ENCODE measurements at places on chromosomes 16 and 17.

GRCh38 chr17:14351493-14351892 is 50.6 kb downstream of the HS3ST3B1 start:
- DNase-seq = no peak

DNA sequence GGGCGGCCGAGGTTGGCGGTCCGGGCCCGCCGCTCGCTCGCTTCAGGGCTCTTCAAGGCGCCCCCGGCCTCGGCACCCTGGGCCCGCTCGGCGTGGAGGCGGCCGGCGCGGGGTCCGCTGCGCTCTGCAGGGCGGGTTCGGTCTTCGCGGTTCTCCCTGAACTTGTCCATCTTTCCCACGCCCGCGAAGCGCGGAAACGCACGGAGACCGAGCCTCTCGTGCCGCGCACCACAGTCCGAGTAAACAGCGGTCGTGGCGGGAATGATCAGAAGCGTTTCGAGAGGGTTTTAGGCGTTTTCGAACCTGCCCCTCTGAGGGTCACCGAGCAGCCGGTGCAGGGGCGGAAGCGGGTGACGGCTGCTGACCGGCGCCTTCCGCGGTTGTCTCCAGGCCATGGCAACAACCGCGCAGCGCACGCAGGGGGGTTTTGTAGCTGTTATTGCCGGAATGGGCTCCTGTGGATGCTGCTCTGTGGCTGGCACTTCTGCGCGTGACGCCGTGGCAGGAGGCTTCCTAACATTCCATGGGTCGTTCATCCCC is 414 bp downstream of the NARF start:
- peak; percentile 14 for DNase-seq

GRCh38 chr17:77036841-77037381 is 103.9 kb upstream of the SEC14L1 start:
- DNase-seq = no peak

GRCh38 chr16:70520612-70521297 is 2.6 kb downstream of the COG4 start:
- DNase-seq = no peak

DNA sequence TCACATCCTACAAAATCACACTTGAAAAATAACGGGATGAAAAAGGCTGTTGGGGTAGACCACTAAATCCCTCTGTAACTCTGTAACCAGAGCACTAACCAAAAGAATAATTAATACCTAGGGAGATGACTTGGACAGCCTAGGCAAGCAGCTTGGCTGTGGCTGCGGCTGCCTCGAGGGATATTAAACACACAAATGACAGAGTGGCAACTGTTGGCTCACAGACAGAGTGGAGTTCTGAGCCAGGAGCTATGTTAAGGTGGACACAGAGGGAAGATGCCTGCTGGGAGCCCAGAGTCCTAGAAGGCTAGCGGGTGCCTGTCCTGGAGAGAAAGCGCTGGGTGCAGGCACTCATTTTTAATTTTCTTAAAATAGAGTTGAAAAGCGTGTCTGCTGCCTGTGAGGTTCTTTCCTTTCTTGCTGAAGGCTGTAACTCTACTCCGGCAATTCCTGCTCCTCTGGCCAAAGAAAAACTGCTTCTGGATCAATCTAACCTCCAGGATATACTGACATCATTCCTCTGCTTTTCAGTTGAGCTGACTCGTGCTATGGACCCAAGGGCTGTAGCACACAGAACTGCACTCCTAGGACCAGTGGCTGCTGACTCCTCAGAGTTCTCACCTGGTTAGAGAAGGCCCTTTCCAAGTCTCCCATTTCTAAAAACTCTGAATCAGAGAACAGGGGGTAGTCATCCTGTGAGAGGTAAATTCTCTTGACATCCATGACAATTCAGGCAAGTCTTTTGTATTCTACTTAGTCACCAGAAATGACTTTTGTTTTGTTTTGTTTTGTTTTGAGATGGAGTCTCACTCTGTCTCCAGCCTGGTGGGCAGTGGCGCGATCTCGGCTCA is 147.9 kb downstream of the STX8 start:
- no peak for DNase-seq

DNA sequence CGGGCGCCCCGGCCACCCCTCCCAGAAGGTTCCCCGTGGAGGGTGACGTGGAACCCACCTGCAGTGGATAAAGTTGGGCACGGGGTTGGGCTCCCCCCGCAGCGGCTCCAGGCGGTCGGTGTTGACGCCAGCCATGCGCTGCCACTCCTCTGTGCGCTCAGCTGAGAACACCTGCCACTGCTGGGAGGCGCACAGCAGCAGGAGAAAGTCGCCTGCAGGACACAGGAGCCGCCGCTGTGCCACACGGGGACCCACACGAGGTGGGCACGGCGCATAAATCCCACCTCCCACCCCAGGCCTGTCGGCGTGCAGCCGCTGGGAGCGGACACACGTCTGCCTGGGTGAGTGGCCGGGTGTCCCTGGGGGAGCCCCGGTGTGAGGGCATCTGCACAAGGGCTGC is 20.7 kb downstream of the CTU2 start:
- DNase-seq = no peak

GRCh38 chr17:7046127-7046724 is 2.3 kb upstream of the SLC16A11 start:
- peak; percentile 20 for DNase-seq

GRCh38 chr16:20074099-20074991 is 655 bp upstream of the GPR139 start:
- no peak for DNase-seq

- DNase-seq = no peak
Measured at GRCh38 chr17:35893751-35894150, 13.6 kb upstream of the CCL5 start.

- no peak for DNase-seq
Measured at GRCh38 chr17:14693382-14693781, 392.5 kb downstream of the HS3ST3B1 start.

DNA sequence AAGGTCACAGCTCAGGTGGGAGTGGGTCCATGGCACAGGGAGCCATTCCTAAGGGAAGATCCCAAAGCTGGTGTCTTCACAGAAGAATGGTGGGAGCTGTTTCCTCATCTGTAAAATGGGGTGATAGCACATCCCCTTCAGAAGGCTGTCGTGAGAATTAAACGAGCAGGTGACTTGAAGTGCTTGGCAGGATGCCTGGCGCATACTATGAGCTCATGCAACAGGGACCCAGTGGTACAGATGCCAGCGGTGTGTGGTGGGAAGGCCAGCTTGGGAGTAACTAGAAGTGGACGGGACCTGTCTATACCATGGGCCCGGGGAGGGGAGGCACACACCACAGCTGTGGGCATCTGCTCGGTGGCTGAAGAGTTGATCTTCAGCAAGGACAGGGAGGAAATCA is 189.3 kb upstream of the TNRC6C start:
- no peak for DNase-seq
